ENCODE measurements at places on chromosomes 7 and 10.

GRCh38 chr7:1364068-1364905 lies 95.0 kb downstream of the MICALL2 start:
- no peak for DNase-seq

DNA sequence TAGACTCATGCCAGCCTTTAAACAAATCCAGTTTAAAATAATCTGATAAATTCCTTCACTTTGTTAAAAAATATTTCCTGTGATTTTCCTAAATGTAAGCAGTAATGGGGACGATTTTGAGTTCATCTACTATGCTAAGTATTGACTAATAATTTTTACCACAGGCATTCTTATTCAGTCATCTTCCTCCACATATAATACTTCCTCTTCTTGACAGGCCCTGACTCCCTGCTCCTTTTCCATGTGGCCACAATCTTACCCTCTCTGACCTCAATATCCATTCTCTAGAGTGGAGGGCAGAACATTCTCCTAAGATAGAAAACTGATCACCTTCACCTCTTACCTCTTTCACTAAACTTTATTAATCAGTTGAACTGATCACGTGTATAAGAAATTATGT lies 7.8 kb downstream of the DNAJC2 start:
- DNase-seq: no peak

DNA sequence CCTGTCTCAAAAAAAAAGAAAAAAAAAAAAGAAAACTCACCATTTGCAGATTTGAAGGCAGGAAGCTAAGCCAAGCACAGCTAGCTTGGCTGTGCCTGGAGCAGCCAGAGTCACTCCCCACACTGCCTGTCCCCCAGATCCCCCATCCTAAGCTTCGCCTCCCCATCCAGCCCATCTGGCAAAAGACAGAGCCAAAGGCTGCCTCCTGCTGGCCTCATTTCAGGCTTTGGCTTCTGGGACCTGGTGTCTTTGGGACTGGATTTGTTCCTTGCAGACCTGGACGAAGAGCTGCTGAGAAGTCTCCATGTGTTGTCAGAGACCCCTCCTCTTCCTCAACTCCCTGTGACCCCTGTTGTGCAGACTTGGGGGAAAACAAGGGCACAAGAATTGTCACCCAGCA lies 8.1 kb downstream of the ASL start:
- DNase-seq: no peak

DNA sequence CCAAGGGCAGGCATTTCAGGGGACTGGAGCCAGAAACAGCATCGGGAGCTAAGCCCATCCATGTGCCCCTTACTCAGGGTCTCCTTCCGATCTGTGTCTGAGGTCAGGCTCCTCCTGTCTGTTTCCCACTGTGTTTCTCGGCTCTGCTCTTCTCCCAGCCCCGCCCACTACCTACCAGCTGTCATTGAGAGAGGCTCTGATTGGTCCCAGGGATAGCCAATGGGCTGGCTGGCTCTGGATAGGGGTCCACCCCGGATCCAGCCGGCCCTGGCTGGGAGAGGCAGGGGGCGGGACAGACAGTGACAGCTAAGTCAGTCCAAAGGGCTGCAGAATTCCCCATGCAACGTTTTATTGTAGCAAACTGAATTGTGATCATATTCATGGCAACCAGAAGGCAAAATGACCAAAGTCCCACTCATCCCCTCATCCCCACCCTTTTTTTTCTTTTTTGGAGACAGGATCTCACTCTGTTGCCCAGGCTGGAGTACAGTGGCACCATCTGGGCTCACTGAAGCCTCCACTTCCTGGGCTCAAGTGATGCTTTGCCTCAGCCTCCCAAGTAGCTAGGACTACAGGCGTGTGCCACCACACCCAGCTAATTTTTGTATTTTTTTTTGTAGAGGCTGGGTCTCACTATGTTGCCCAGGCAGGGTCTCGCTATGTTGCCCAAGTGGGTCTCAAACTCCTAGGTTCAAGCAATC lies 76.3 kb downstream of the CLIP2 start:
- DNase-seq: peak; percentile 48

GRCh38 chr7:7881581-7881980 lies 87.0 kb upstream of the GLCCI1 start:
- DNase-seq: no peak

- DNase-seq: no peak
These were observed 251.4 kb downstream of the MAD1L1 start for GRCh38 chr7:1981201-1981877.

- no peak for DNase-seq
These were observed 21.5 kb downstream of the ADAMTS14 start for GRCh38 chr10:70693619-70694335.

- no peak for DNase-seq
These were observed 90.1 kb downstream of the MKI67 start for GRCh38 chr10:128036011-128036615.

DNA sequence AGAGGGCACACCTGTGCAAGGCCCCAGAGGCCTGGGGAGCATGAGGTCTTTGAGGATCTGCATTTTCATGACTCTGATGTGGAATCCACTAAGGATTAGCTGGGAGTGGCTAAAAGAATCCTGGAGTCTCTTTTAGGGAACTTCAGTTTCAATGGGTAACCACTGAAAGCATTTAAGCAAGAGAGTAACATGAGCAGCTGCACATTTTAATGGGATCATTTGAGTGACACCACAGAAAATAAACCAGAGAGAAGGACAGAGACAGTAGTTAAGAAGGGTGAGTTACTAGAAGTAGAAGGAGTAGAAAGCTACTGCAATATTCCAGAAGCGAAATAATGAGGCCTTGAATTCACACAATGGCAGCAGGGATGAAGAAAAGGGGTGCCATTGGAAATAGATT lies 5.2 kb downstream of the GOT1 start:
- no peak for DNase-seq

DNA sequence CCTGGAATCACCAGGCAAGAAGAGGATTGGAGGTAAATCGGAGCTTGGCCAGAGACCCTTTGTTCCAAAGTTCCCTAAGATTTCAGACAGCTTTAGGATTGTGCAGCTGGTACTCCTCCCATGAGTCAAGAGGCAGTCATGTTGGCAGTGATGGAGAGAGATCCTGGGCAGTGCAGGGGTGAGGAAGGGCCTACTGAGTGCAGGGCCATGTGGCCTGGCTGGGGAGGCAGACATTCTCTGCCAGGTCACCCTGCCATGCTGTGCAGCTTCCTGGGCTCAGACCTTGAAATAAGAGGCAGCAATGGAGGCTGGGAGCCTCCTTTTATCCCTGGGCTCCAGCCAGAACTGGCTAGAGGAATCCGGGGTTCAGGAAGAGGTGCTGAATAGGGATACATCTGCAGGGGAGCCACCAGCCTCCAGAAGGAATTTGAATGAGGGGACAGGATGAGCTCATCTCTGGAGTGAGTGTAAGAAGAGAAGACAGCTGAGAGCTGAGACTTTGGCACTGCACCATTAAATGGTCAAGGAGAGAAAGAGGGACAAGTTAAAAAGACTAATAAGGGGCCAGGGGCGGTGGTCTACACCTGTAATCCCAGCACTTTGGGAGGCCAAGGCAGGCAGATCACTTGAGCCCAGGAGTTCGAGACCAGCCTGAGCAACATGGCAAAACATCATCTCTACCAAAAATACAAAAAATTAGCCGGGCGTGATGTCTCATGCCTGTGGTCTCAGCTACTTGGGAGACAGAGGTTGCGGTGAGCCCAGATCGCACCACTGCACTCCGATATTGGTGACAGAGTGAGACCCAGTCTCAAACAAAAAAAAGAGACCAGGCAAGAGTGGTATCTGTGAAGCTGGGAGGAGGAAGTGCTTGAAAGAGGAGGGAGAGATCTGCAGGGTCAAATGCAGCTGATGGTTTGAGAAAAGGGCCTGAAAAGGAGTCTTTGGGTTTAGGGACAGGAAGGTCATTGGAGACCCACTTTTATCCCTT lies 12.0 kb downstream of the SFTPD start:
- DNase-seq: no peak

GRCh38 chr10:9858816-9859215 lies 1158.9 kb upstream of the CELF2 start:
- DNase-seq: peak; percentile 11

DNA sequence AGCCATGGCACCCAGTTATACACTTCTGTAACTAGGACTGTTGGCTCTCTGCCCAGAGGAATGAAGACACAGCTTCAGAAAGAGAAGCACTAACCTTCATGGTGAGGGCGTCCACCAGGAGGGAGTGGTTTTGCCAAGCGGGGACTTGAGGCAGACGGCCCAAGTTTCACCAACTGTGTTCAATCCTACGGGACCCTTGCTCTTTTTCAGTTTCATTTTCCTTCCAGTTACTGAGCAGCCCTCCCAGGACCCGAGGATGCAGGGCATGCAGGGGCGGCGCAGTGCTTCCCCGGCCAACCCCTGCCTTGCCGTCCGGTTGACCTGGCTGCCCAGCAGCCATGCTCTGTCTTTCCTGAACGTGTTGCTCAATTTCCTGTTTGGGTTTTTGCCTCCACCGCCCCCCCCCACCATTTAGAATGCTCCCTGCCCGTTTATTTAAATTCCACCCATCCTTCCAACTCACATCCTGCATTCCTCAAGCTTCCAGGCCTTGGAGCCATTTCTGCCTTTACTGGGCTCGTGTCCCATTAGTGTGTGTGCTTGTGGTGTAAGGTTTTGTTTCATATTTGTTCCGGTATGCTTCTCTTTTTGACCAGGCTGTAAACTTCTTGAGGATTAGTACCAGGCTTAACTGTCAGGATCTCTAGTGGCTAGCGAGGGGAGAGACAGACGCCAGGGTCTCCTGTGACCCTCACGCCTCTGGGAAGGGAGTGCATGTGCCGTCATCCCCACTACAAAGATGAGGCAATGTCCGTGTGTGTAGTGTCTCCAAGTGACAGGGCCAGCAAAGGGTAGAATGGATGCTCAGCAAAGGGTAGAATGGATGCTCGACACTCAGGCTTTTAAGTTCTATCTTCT lies 31.6 kb downstream of the IL15RA start:
- DNase-seq: no peak

DNA sequence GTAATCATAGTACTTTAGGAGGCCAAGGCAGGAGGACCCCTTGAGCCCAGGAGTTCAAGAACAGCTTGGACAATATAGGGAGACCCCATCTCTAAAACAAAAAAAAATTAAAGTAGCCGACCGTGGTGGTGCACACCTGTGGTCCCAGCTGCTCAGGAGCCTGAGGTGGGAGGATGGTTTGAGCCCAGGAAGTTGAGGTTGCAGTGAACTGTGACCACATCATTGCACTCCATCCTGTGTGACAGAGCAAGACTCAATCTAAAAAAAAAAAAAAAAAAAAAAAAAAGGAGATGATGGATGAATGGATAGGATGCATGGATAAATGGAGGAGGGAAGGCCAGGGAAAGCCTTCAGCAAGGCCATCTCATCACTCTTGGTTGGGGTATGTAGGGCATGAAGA lies 33.4 kb upstream of the BMPR1A start:
- no peak for DNase-seq

DNA sequence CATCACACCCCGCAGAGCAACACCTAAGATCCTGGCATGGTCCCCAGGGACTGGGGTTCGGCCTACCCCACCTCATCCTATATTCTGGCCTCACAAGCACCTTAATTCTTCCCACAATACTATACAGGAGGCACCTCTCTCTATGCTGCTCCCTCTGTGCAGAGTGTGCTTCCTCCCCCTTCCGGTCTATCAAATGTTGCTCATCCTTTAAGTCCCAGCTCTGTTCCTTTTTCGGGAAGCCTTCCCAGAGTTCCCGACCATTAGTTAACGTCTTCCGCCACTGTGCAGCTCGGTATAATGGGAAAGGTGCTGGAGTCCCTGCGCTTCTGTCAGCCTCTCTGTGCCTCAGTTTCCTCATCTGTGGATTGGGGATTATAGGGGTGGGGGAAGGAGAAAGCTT lies 21.8 kb downstream of the PALD1 start:
- DNase-seq: no peak

- no peak for DNase-seq
These were observed 55.8 kb downstream of the CLRN3 start for GRCh38 chr10:127836966-127837365.

DNA sequence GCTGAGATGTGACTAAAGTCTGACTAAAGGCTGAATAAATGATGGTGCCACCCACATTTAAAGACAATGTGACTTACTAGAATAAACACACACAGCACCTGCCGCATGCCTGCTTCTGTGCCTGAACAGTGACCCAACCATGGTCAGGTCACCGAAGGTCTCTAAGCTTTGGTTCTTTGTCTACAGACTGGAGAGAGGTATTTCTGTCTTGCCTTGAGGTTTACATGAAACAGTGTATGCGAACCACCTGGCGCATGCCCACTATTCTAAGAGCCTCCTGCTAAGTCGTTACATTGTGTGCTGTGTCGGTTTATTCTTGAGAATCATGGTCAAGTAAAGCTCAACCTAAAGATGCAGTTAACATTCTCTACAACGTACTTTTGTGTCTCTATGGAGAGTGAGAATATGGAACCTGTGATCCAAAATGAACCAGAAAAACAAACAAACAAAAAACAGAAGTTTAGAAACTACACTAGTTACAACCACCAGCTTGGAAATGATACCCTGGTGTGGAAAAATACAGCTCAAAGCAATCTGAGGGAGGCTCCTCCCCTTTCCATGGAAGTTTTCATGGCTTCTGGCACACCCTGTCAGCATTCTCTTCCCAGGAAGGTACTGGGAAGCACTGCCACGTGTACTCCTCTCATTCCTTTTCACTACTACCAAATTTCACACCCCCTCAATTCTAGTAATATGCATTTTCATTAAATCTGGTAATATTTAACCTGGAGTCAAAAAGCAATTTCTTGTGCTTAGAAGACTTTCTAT lies 40.0 kb downstream of the VOPP1 start:
- DNase-seq: no peak

GRCh38 chr10:91009121-91009520 lies 88.2 kb upstream of the ANKRD1 start:
- no peak for DNase-seq

GRCh38 chr10:102600816-102601215 lies 43.5 kb upstream of the TRIM8 start:
- no peak for DNase-seq

GRCh38 chr10:515674-516073 lies 173.8 kb downstream of the DIP2C start:
- no peak for DNase-seq

DNA sequence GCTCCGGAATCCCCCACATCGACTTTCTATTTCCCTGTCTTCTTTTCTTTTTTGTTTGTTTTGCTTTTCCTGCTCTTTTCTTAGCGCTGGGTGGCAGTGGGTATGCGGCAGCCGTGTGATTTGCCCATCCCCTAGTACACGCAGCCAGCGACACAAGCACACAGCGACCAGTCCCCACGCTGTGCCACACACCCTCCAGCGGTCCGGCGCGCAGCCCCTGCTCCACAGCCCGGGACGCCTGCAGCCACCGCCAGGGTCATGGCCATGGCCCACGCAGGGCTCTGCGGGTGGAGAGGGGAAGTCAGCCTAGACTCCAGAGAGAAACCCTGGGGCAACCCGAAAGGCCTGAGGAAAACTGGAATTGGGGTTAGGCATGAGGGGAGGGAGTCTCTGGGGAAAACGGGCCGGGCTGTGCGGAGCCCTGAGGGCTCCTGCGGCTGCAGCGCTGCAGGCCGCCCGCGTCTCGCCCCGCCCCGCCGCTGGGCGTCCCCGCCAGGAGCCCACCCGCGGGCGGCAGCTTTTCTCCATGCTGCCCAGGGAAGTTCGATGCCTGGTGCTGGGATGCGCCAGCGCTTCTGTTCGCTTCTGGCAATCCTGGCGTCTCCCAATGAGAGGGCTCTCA lies 2.5 kb downstream of the CHRM2 start:
- no peak for DNase-seq
